ENCODE measurements at places on chromosomes 16 and 17.

DNA sequence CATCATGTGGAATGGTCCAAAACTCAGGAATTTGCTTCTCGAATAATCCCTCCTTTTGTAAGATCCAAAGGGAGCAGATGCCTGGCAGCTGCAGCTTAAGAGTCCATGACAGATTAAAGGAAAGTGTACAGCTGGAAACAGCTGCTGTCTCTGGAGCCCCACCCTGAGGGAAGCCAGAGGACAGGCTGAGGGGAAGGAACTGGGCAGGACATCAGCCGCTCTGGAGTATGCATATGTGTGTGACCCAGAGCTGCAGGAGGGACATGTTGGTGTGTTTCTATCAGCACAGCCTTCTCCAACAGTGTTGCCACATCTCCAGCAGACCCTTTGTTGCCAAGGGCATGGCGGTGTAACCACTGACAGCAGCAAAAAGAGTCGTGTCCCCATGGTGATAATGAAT lies 46.2 kb downstream of the CYB561 start:
- peak; percentile 62 for DNase-seq

DNA sequence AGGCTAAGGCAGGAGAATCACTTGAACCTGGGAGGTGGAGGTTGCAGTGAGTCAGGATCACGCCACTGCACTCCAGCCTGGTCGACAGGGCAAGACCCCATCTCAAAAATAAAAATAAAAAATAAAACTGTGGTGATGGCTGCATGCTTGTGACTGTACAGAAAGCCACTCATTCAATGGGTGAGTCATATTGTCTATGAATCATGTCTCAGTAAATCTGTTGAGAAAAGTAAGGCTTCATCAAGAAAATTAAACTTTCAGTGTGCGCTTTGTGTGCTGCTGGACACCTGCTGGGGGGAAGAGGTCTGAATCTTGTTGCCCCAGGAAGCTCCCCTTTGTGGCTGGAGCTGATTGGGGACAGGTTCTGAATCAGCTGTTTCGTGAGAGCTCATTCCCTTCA lies 11.3 kb downstream of the NUBP1 start:
- DNase-seq = no peak

- no peak for DNase-seq
These were observed 29.5 kb upstream of the CREBBP start for GRCh38 chr16:3909791-3910583.

DNA sequence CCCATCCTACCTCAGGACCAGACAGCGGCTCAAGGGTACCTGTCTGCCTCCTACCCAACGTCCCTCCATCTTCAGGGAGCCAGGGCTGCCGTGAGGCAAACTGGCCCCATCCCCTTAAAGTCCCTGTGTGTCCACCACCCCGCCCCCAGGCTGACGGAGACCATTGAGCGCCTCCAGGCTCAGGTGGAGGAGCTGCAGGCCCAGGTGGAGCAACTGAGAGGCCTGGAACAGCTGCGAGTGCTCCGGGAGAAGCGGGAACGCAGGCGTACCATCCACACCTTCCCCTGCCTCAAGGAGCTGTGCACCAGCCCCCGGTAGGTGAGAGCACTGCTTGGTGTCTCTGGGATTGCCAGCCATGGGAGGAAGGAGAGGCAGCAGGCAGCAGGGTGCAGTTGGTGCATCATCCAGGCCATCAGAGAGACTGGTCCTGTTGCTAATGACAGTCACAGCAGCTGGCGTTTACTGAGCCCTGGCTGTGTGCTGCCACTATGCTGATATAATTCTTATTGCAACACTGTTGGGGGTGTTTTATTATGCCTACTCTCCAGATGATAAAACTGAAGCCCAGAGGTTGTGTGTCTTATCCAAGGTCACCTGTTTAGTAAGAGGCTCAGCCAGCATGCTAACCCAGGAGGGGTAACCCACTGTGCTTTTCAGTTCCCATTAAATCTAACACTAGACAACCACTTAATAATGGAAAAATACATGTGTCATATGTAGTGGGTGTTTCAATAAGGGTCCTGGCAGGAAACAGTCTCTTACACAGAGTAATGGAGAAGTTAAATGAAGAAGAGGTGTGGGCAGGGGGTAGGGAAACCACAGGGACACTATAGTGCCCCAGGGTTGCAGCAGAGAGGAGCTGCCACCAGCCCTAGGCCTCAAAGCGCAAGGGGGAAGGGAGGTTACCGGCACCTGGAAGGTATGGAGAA lies 10.3 kb upstream of the MRPL58 start:
- DNase-seq = no peak

DNA sequence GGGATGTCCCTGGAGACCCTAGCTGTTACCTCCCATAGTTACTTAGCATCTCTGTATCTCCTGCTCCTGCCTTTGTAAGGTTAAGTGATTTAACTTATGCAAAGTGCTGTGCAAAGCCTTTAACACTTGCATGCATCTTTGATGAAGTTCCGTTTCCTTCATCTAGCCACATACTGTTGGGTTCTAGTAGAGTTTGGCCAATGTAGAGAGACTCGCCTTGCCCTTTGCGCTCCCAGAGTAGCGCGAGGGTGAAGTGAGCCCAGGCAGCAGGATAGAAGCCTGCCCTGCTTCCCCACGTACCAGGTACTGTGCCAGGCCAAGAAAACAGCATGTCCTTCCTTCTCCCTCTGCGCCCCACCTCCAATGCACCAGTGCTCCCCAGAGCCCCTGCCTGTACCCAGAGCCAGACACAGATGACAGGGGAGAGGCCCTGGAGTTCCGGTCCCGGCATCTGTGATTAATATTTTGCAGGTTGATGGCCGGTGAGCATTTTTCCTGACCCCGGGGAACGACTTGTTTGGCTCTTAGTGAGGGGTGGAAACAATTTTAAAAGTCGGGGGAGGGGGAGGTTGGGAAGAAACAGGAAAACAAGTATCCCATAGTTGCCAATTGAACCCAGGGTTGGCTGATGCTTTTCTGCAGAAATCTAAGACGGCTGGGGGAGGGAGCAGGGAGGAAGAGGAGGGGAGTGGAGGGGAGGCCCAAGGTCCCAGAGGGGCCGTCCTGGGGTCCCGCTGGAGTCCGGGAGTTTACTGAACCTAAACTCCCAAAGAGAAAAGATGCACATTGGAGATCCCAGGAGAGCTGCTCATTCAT lies 13.1 kb upstream of the CDC42EP4 start:
- DNase-seq = no peak

GRCh38 chr16:86347090-86347489 lies 163.2 kb upstream of the FOXF1 start:
- no peak for DNase-seq

DNA sequence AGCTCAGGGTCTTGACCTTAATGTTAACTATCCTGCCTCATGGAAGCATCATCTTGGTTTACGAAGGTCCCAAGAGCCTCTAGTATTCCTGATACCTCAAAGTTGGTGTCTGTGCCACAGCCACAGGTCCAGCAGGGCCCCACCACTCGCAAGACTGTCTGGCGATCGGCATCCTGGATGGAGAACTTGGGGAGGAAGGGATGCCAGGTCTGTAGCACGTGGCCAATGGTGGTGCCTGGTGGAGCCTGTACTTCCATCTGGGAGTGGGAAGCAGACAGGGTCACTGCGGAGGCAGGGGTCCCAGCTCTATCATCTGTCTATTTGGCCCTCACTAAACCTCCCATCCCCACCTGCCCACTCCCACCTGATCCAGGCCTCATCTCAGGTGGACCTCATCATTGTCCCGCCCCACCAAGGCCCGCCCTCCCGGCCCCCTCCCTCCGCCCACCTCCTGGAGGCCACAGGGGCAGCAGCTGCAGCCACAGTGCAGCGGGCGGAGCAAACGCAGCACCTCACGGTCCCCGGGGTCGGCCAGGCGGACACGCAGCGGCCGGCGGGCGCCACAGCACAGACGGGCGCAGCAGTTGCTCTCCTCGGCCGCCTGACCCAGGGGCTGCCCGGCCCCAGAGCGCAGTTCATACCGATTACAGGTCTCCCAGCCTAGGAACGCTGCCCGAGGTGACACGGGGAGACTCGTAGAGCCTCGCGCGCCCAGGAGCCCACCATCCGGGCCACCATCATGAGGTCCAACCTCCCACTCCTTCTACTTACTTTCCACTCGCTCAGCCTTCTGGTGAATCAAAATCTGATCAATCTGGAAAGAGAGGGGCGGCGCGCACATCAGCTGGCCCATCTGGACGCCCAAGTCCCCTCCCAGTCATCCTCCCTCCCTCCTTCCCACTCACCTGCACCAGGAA lies 1.4 kb downstream of the PLSCR3 start:
- no peak for DNase-seq

DNA sequence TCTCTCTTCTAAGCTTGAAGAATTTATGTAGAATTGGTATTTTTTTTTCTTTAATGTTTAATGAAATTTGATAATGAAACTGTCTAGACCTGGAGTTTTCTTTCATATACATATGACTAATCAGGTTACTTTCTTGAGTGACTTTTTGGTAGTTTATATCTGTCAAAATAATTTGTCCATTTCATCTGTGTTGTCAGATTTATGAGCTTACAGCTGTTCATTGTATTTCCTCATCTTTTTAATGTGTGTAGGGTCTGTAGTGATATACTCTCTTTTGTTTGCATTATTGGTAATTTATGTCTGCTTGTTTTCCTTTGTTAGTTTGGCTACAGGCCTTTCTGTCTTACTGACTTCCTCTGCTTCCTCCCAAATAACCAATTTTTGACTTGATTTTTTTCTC lies 55.7 kb downstream of the TAOK1 start:
- DNase-seq = no peak

DNA sequence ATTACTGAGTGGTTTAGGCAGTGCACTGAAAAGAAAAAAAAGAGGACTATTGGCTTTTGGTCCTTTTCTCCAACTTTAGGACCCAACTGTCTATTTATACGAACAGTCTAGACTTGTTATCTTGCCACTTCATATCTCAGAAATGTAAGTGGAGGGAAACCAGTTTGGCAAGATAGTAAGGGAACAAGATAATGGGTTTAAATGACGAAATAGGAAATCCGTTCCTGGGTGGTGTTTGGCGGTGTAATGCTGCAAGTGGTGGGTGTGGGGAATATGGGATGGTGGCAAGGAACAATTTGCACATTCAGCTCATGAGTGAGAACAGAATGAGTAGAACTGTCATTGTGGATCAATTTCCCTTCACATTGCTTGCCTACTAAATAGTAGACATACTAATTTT lies 44.7 kb downstream of the GRB7 start:
- peak; percentile 52 for DNase-seq

GRCh38 chr17:82952019-82952418 lies 112.2 kb upstream of the ZNF750 start:
- no peak for DNase-seq

DNA sequence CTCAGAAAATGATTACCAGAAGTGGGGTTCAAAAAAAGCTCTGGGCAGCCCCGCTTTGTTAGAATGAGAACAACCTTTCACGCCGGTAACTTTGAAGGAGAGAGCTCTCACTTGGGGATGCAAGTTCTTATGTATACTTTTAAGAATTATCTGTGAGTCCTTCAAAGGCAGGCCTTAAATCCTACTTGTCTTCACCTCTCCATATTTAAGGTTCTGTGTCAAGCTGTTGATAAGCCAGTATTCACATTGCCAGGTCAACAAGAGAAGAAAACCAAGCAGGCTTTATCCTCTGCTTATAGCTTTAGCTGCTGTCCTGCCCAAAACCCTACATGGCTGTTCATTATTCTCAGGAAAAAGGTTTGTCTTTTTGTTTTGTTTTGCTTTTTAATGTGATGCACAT lies 42.9 kb downstream of the CDRT4 start:
- no peak for DNase-seq

- no peak for DNase-seq
These were observed 12.7 kb upstream of the DOC2B start for GRCh38 chr17:193841-194806.

DNA sequence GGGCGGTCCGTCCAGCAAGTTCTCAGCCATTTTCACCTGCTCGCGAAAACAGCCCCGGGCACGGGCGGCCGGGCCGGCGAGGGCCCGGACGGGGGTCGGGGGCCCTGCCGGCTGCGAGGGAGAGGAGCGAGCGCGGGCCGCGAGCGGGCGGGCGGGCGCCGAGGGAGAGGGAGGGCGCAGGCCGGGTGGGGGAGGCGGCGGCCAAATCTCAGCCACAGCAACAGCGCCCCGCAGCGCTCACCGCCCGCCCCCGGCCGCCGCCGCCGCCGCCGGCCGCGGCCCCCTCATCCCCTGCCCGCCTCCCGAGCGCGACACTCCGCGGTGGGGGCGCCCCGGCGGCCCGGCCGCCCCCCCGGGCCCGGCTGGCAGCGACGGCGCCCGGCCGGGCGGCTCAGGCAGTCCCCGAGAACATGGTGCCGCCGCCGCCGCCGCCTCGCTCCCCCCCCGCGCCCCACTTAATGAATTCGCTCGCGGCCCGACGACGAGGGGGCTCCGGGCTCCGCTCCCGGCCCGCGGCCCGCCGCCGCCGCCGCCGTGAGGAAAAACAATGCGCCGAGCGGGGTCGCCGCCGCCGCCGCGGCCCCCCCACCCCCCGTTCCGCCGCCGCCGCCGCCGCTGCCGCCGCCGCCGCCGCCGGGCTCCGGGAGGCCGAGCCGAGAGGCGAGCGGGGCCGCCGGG lies 487 bp downstream of the CREBBP start:
- DNase-seq = peak; percentile 71

All from ureter (tissue), 1 donor.